ENCODE measurements at places on chromosomes 4 and X.

- no peak for DNase-seq
These were observed 57.0 kb downstream of the SHROOM3 start for GRCh38 chr4:76492055-76492454.

GRCh38 chr4:7160439-7160838 lies 31.9 kb upstream of the SORCS2 start:
- DNase-seq, result no peak

DNA sequence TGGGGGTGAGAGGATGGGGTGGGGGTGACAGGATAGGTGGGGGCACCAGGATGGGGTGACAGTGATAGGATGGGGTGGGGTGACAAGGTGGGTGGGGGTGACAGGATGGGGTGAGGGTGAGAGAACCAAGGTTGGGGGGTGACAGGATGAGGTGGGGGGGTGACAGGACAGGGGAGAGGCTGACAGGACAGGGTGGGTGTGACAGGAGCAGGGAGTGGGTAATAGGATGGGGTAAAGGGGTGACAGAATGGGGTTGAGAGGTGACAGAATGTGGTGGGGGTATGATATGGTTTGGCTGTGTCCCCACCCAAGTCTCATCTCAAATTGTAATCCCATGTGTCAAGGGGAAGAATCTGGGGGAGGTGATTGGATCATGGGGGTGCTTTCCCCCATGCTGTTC lies 26.0 kb downstream of the RNF212 start:
- DNase-seq, result no peak

DNA sequence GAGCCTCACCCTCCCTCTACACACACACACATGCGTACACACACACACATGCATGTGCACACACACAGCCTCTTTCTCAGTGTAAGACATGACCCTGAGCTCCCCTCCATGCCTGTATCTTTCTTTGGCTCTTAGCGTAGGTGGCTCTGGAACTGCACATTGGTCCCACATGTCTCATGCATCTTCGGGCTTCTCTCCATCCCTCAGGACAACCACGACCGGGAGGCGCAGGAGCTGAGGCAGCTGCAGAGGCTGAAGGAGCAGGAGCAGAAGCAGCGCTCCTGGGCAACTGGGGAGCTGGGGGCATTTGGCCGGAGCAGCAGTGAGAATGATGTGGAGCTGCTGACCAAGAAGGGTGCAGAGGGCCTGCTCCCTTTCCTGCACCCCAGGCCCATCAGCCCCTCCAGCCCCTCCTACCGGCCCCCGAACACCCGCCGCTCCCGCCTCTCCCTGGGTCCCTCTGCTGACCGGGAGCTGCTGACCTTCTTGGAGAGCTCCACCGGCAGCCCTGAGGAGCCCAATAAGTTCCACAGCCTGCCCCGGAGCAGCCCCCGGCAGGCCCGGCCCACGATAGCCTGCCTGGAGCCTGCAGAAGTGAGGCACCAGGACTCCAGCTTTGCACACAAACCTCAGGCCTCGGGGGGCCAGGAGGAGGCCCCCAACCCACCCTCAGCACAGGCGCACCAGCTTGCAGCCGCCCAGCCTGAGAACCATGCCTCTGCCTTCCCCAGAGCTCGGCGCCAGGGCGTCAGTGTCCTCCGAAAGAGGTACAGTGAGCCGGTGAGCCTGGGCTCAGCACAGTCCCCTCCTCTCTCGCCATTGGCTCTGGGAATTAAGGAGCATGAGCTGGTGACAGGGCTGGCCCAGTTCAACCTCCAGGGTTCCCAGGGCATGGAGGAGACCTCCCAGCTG lies 38.6 kb downstream of the FHDC1 start:
- no peak for DNase-seq

GRCh38 chr4:172851534-172851933 lies 317.1 kb upstream of the GALNT7 start:
- DNase-seq, result no peak

GRCh38 chrX:137194164-137194563 lies 160.4 kb upstream of the GPR101 start:
- peak; percentile 2 for DNase-seq

- DNase-seq, result peak; percentile 95
These were observed at the start of gene KCTD8 for GRCh38 chr4:44448521-44449461. Gene KCTD8 (minus strand): TSS chr4:44448809.

DNA sequence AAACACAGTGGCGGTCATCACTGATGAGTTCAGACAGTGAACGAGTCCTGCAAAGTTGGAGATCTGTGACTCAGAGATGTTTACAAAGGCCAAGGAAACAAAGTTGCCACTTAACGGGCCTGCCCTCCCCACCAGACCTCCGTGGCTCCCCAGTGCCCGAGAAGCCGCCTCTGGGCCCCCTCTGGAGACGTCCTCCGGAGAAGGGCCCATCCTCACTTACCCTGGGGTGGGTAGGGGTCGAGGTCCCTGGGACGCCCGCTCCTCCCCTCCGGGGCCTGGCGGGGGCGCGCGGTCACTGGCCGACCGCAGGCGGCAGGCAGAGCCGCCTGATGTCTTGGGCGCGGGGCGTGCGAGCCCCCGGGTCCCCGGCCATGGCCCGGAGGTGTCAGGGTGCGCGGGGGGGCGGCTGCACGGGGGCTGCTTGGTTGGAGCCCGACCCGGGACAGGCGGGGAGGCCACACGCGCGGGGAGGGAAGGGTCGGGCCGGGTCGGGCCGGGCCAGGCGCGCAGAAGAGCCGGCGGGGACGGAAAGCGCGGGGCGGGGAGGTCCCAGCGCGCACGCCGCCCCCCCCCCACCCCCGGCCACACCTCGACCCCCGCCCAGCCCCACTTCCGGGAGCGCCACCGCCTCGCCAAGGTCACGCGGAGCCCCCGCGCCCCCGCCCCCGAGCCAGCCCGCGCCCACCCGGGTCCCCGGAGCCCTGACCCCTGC lies 529 bp downstream of the DHRSX start:
- DNase-seq, result peak; percentile 9

DNA sequence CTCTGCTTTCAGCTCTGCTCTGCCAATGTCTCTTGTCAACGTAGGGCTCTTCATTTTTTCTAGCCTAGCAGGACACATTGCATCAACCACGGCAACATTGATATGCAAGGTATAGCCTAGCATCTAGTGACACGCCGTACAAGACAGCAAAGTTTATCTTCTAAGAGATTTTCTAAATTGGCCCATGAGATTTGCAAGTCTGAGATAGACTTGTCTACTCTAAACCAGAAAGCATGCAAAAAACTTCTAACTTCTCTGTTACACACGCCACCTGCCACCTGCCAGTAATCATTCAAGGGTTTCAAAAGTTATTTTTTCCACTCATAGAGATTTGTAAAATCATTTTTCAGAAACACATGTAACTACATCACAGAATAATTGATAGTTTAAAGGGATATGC lies 1265.7 kb downstream of the C4orf33 start:
- no peak for DNase-seq

DNA sequence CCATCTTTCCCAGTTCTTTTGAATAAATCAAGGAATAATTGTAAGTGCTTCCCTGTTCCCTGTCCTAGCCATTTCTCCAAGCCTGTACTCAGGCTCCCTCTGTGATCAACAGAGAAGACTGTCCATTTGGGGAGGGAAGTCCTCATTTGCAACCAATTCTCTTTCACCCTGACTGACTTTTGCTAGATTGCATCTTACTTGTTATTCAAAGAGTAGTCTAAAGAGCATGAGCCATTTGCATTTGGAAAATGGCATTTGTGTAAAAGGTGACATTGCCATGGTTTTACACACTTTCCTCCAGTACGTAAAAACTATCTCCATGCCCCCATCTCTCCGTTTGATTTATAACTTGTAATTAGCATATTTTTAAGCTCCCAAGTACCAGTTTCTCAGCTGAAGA lies 110.6 kb downstream of the MBNL3 start:
- no peak for DNase-seq

GRCh38 chrX:65014230-65014629 lies 38.0 kb upstream of the ZC4H2 start:
- DNase-seq, result no peak

- DNase-seq, result no peak
These were observed 124.2 kb upstream of the MSX1 start for GRCh38 chr4:4735136-4735750.

DNA sequence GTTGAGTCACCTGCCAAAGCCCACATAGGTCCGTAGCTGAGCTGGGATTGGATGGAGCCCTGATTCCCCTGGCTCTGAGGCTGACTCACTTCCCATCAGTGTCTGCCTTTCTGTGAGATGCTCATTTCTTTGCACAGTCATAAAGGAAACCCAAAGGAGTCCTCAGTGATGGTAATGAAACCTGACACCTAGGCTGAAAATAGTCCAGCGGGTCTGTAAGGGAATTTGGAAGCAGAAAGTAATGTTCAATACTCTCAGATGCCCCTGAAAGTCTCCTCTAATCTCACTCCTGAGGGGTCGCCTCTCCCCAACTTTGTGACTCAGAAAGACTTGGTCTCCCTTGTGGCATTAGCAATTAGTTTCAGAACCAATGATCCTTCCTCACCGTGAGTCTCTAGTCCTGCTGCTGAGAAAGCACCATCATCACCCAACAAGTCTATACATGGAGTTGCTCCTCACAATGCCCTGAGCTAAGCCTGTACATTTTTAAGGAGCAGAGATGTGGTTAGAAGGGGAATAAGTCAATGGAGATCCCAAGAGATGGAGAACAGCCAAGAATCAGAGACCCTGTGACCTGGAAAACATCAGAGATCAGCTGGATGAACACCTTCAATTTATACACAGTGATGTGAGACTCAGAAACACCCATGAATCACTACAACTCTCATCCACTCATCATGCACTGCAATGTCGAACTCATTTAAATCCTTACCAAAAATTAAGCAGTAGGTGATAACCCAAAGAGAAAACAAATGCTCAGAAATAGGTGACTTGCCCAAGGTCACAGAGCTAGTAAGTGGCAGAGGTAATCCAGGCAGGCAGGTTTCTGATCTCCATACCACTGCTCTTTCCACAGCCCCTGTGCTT lies 219.0 kb upstream of the CPEB2 start:
- peak; percentile 54 for DNase-seq

DNA sequence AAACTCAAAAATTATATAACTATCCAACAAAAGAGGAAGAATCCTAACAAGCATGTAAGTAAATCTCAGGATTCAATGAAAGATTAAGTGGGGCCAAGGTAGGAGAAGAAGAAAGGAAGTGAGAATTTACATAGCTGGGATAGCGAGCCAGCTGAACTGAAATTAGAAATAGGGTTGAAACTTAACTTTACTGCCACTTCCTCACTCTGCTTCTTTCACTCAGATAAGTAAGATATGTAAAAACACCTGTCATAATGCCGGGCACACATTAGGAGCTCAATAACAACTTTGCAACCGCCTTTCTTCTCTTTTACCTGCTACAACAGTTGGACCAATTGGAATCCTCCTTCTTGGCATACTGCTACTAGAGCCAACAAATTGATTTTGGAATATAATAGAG lies 129.4 kb downstream of the CNKSR2 start:
- no peak for DNase-seq

- no peak for DNase-seq
These were observed 91.8 kb downstream of the STOX2 start for GRCh38 chr4:183996868-183997267.

DNA sequence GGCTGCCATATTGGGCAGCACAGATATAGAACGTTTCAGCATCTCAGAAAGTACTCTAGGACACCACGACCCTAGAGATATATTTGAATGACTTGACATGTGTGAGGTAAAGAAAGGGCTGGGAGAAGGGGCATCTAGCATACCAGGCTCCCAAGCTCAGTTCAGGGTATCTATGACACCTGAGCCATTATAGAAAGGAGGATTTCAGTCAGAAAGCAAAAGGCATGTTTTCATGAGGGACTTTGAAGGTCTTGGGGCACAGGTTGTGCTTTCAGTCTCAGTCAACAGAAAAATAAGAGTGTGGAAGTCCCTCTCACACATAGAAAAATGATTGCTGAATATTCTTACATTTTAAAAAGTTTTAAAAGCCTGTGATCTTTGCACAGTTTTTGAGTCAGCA lies 51.6 kb downstream of the NIPAL1 start:
- no peak for DNase-seq

GRCh38 chr4:98508829-98509598 lies 149.4 kb downstream of the TSPAN5 start:
- DNase-seq, result no peak

DNA sequence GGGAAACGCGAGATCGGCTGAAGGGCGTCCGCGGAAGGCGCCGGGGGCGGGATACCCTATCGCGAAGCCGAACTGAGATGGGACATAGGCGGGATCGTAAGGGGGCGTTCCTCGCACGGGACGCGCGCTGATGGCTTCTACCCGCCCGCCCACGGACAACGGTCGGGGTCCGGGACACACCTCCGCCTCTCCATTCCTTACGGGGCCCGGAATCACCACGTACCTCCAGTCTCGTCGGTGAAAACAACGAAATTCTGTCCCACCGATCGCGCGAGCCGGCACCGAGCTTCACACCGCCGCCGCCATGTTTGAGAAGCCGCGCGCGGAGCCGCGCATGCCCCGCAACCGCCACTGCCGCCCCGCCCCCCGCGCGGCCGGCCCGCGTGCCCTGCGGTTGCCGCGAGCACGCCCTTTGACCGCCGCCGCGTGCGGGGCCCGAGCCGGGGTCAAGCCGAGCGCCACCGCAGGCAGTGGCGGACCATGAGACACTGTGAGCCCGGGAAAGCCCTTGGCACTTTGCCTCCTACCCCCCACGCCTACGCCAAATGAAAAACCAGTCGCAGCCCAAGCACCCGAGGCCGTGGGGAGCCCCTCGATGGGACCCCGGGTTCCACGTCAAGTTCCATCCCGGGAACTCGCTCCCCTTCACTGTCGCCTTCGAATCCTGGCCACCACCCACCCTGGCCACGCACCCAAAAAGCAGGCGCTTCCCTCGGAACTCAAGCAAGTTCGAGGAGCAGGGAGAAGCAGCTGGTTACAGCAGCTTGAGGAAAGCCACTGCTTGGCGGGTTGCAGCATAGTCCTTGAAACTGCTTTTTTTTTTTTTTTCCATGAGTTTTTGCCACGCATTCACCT lies at the start of gene SCML2:
TSS of gene SCML2 (minus strand) at position 320 of the 855 bp plus-strand sequence. CDS start 20,617 bp downstream, outside the sequence.
- no peak for DNase-seq

DNA sequence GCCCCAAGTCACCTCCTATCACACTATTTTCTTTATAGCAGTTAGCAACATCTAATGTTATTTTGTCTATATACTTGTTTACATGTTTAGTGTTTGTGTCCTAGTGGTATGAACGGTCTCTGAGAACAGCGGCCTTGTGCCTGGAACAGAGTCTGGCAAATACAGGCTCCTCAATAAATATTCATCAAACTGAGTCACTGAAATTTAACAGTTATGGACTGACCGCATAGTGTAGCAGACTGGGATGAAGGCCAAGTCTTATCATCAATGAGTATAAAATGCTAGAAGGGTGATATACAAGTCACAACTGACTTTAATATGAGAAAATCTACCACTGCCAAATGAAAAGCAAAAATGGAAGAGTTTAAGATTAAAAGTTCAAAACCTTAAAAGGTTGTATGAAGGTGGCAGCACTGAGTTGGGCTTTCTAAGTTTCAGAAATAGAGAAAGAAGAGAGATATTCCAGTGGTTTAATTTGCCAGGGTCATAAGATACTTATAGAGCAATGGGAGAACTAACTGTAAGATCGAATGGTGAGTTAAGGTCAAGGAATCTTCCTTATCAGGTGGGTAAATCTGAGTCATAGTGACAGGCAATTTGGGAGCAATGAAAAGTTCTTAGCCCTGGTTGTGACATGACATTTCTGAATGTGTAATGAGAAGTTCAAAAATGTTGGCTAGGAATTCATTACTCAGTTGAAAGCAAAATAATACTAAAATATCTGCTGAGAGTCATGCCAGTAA lies 34.9 kb downstream of the ELOVL6 start:
- peak; percentile 23 for DNase-seq

GRCh38 chr4:116688536-116688935 lies 396.8 kb downstream of the TRAM1L1 start:
- DNase-seq, result no peak

GRCh38 chr4:176031922-176032321 lies 33.7 kb upstream of the WDR17 start:
- DNase-seq, result no peak
